Aortic smooth muscle cell (primary cell): ENCODE measurements at places on chromosomes 16 and 17. TPM values are rescaled to one million over a fixed set of nuclear protein-coding genes. Genes with fewer than 3 reads are reported as not detected.

The OR4D1 gene
- total RNA-seq: not detected in 2 replicates

The HMOX2 gene
- 70.1 and 71.5 TPM in 2 replicates for total RNA-seq

The RASD1 gene
- 2.4 and 3.6 TPM in 2 replicates for total RNA-seq

The CXCL16 gene
- 1.5 and 2.1 TPM in 2 replicates for total RNA-seq

The NPTX1 gene
- 95.9 and 163 TPM in 2 replicates for total RNA-seq

The MYH11 gene
- total RNA-seq: 0.13 and 0.44 TPM in 2 replicates

The DOC2A gene
- total RNA-seq: 0.26 and 0.31 TPM in 2 replicates

The MT1A gene
- total RNA-seq: 0.44 TPM in 1 of 2 replicates, not detected in the other

The FBXW10B gene
- 0.13 and 0.56 TPM in 2 replicates for total RNA-seq

The CLEC3A gene
- not detected in 2 replicates for total RNA-seq

The PRCD gene
- 1.1 and 1.6 TPM in 2 replicates for total RNA-seq

The SLC35G6 gene
- not detected in 2 replicates for total RNA-seq

The C17orf58 gene
- 8.0 and 11.5 TPM in 2 replicates for total RNA-seq

The KRT222 gene
- not detected in 2 replicates for total RNA-seq

The NEUROD2 gene
- not detected in 2 replicates for total RNA-seq

The ZFHX3 gene
- 6.6 and 12.9 TPM in 2 replicates for total RNA-seq

The NLRC5 gene
- 18.9 and 19.9 TPM in 2 replicates for total RNA-seq

The KCNJ2 gene
- total RNA-seq: 0.25 and 0.53 TPM in 2 replicates

The CTRB1 gene
- not detected in 2 replicates for total RNA-seq

The TP53TG3C gene
- total RNA-seq: not detected in 2 replicates
